CD8-positive, alpha-beta T cell (primary cell): ENCODE measurements at places on chromosomes 3 and 15. TPM values are rescaled to one million over a fixed set of nuclear protein-coding genes. Genes with fewer than 3 reads are reported as not detected.

PRR20G gene
- total RNA-seq = not detected

GOLGA6L26 gene
- not detected for total RNA-seq

P2RY12 gene
- total RNA-seq = not detected

COL8A1 gene
- total RNA-seq = not detected

CNTN6 gene
- not detected for total RNA-seq

FGF12 gene
- total RNA-seq = not detected
